Stimulated activated CD4-positive, alpha-beta T cell treated with anti-CD3 and anti-CD28 coated beads, Interleukin-2, amount 100 ng/mL, for 24 hours (primary cell): ENCODE measurements at places on chromosomes 12 and 14.
A peak's percentile ranks its signal among the peaks of the same experiment; 100 is the strongest.

DNA sequence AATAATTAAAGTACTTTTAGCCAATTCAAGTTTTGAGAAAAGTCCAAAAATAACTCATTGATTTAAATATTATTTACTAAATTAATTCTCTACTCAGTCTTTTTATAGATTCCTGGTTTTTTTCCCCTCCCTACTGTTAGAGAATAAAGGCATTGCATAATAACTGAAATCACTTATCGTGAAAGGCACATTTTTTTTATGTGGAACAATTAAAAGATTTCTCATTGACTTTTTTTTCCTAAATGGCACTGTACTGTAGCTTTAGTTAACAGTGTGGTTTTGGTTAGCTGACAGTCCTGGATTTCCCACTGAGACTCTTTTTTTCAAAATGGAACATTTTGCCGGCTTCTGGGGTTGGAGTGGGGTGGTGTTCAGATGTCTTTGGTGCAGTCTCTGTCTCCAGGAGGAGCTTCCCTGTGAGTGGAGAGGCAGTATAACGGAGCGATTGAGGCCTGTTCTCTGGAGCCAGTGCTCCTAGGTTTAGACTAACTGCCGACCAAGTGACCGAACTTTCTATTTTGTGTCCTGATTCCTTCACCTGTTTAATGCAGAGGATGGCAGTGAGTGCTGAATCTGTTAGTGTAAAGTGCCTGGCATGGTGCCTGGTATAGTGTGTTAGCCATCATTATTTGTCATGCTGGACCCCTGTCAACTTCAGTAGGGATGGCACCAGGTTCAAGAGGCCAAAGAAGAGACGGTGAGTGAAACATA, 117.7 kb downstream of the ADCK1 start:
- no peak for DNase-seq

DNA sequence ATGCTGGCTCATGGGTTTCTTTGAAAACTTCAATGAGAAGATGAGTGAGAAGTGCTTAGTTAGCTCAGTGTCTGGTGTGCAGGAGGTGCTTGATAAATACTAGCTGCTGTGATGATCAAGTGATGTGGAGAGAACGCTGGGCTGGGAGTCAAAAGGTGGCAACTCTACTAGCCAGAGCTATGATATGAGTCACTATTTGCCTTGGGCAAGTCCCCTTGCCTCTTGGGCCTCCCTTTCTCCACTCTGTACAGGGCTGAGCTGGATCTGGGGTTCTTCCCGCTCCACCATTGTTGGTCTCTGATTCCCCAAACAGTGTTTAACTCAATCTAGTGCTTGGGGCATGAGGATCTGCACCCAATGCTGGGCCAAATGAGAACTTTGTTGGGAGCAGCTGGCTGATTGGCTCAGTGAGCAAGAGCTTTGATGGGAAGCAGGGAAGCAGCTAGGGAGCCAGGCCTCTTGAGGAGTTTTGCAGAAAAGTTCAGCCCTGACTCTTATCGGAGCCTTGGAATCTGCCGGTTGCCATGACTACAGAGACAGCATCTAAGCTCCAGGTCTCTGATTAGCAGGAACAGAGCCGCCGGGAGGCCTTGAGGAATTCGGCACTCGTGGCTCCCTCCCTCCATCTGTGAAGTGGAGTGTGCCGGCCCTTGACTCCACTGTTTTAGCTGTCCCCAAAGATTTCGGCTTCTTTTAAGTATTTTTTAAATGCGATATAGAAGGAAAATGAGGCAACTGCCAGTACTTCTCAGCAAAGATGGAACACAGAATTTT, 82.1 kb upstream of the HSPB8 start:
- DNase-seq, result no peak

- DNase-seq, result no peak
These were observed 392.6 kb downstream of the C12orf75 start for GRCh38 chr12:105723066-105723465.

DNA sequence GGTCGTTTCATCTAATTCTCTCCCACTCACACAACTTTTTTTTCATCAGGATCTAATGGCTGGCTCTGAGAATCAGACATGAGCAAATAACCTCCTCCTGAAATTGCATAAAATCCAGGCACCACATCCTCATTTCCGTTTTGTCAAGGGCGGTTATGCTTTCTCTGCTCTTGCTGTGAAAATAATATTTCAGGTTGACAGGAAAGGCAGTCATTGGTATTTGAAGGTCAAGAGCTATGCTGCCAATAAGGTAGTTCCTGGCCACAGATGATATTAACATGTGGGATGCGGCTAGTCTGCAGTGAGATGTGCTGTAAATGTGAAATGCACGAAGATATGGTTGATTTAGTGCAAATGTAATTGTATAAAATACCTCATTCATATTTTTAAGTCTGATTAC, 870.2 kb upstream of the TMEM132C start:
- no peak for DNase-seq

- DNase-seq, result no peak
These were observed 1.4 kb downstream of the TMTC2 start for GRCh38 chr12:82688035-82688501.

GRCh38 chr12:27012239-27012981, 1.8 kb downstream of the TM7SF3 start:
- no peak for DNase-seq

GRCh38 chr12:1660304-1661187, 30.3 kb upstream of the ADIPOR2 start:
- peak; percentile 46 for DNase-seq

DNA sequence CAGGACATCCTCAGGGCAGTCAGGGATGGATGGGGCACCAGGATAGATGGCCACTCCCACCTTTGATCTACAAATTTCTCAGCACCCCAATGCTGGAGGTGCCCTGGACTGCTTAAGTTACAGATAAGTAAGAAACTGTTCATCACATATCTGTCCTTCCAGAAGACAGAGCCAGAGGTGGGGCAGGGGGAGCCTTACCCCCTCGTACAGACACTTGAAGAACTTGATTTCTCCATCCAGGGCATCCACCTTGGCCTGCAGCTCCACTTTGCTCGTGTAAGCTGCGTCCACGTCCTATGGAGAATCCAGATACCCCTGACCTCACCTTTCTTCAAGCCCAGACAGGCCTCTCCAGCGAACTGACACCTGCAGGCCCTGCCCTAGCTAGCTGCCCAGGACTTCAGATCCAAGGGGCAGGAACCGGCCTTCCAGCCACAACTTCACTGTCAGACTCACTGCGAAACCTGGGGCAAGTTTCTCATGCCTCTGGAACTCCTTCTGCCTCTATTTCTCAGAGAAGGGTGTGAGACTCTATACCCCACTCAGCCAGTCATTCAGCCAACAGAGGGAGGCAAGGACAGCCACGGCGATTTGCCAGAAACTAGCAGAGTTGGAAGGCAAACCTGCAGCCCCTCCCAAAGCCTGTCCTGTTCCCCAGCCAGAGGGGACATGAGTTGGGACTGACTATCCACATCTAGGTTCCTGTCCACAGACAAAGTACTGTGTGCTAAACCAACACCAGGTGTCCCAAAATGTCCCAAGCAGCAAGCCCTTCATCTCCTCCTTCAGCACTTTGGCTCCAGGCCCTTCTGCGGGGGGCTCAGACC, 3.8 kb downstream of the KRT73 start:
- DNase-seq, result no peak

GRCh38 chr14:106691601-106692291, 1165.4 kb downstream of the TMEM121 start:
- peak; percentile 76 for DNase-seq

DNA sequence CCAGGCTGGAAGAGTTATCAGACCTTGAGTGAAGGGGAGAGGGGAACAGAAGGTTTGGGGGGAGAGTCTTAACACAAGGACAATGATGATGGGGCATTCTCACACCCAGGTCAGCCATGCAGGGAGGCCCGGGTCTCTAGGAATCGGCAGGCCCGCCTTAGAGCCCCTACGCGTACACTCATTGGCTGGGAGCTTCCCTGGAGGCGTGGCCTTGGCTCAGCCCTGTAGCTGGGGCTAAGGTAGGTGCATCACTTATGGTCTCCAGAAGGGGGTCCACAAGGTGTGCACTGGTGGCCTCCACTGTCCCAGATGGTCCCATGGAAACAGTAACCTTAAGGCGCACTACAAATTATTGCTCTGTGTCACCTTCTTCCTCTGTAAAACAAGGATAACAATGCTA, 660.1 kb downstream of the MED13L start:
- no peak for DNase-seq

DNA sequence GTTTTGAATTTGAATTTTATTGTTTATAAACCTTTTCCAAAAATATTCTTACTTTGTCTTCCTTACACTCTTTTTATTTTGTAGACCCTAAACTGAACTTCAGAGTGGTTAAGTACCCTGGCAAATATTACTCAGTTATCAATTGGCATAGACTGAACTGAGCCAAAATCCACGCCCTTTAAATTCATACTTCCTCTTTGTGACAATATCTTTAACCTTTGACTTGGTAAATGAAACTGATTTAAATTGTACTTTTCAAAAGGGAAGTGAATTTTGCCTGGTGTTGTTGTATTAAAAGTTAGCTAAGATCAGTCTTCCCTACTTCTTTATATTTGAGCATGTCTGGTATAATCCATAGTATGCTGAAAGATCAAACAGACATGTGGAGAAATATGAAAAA, 184.3 kb upstream of the USP15 start:
- DNase-seq, result no peak

- DNase-seq, result no peak
These were observed 25.9 kb upstream of the PNMA1 start for GRCh38 chr14:73739899-73740617.

DNA sequence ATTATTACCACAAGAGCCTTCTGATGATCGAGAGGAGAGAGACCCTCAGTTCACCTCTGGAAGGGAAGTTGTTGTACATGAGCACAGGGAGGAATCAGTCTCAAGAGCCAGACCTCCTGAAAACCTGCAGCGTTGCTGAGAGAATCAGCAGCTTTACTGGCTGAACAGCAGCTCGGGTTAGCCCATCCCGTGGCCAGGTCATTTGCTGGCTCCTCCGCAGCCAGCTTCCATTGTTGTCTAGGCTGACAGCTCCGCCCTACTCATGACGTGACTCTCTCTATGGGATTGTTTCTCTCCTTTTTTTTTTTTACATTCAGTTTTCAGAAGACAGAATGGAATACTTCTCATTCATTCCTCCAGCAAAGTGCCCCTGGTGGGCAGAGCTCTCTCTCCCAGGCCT, 69.9 kb downstream of the TGFB3 start:
- no peak for DNase-seq

- no peak for DNase-seq
These were observed 72.4 kb downstream of the FERMT2 start for GRCh38 chr14:52878469-52878868.

- DNase-seq, result no peak
These were observed 104.8 kb upstream of the PLEKHG7 start for GRCh38 chr12:92597997-92598396.

- no peak for DNase-seq
These were observed 34.8 kb downstream of the DUSP16 start for GRCh38 chr12:12527820-12528296.

DNA sequence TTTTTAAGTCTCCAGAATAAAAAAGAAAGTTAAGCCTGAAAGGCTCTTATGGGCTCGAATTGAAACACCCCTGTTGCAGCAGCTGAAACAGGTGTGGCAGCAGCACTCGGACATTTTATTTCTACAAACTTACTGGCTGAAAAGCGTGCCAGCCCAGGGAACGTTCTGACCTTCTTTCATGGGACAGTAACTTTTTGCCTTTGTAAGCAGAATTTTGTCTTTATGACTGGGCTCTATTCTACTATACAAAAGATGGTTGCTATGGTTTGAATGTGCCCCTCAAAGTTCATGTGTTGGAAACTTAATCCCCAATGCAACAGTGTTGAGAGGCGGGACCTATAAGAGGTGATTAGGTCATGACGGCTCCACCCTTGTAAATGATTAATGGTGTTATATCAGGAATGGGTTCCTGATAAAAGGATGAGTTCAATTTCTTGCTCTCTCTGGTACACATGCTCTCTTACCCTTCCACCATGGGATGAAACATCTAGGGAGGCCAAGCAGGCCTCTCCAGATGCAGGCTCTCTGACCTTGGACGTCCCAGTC, 52.7 kb downstream of the PELI2 start:
- no peak for DNase-seq

GRCh38 chr12:51131745-51132521, 41.0 kb downstream of the TFCP2 start:
- DNase-seq, result no peak

GRCh38 chr14:70013271-70013873, 134.2 kb downstream of the SMOC1 start:
- peak; percentile 67 for DNase-seq

- no peak for DNase-seq
These were observed 38.7 kb upstream of the INSM2 start for GRCh38 chr14:35495278-35495677.

- no peak for DNase-seq
These were observed 45.4 kb downstream of the DUSP6 start for GRCh38 chr12:89306827-89307473.

DNA sequence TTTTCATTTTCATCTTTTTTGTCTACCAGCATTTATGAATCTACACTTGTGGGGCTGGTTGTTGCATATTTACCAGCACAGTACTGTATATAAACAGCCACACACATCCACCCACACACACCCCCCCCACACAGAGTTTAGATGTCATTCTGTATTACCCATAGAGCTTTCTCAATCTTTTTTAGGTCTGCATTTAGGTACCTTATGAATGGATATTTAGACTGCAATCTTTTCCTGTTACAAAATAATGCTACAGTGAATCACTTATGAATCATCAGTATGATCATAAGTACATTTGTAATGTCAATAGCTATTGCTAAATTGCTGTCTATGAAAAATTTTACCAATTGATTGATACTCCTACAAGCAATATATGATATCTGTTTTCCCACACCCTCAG, 67.3 kb upstream of the STK38L start:
- peak; percentile 39 for DNase-seq

GRCh38 chr12:114399664-114400211, 6.2 kb downstream of the TBX5 start:
- DNase-seq, result no peak

DNA sequence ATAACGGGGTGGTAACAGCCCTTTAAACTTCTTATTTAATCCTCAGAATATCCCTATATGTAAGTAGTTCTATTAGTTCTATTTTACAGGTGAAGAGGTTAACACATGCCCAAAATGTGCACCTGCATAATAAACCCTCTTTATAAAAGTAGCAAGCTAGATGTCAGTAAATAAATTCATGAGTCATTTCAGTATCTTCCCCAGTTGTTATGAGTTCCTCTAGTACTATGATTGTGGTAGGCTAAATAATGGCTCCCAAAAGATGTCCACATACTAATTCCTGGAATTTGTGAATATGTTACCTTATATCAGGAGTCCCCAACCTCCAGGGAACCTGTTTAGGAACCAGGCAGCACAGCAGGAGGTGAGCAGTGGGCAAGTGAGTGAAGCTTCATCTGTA, 106.5 kb downstream of the TMTC3 start:
- DNase-seq, result no peak
